ENCODE measurements at places on chromosomes 2 and 18.

- peak; percentile 88 for DNase-seq
Observed at GRCh38 chr2:187527262-187527661, 27.0 kb downstream of the TFPI start.

DNA sequence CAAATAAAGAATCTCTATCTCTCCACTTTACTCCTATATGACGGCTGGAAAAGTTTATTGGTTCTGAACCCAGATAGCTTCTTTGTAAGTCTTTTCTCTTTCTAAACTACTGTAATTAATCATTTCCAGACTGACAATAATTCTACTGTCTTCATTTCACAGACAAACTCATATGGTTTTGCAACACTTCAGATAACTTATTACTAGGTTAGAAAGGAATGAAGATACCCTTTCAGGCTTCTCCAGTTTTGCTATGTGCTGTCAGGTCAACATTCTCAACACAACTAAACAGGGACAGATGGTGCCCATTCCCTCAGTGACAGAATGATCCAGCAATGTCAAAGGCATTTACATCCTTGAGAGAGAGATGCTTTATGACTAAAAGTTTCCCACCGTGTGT is 198.5 kb upstream of the ITGA4 start:
- peak; percentile 68 for DNase-seq

GRCh38 chr2:74835831-74836674 is 2.1 kb downstream of the HK2 start:
- peak; percentile 58 for DNase-seq

GRCh38 chr2:120372816-120373215 is 26.9 kb downstream of the INHBB start:
- no peak for DNase-seq

GRCh38 chr18:37266290-37266689 is 299.3 kb downstream of the CELF4 start:
- no peak for DNase-seq

- DNase-seq: peak; percentile 32
Observed at GRCh38 chr2:65199891-65200290, 27.7 kb upstream of the ACTR2 start.

GRCh38 chr2:122001441-122001874 is 246.0 kb downstream of the TSN start:
- no peak for DNase-seq

DNA sequence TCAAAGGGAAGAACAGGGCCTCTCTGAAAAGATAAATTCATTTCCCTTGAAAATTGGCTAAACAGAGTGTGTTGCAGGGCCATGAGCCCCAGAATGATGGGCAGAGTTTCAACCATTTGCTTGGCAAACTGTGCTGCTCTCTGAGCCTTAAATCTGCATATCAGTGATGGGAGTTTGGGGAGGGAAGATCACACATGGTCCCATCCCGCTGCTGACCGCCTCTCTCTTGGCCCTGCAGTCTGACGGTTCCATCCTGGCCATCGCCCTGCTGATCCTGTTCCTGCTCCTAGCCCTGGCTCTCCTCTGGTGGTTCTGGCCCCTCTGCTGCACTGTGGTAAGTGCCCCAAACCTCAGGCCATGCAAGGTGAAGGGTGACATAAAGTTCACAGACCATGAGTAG is 139.0 kb downstream of the ANTXR1 start:
- DNase-seq: no peak

GRCh38 chr18:55588870-55589595 is 1.0 kb upstream of the TCF4 start:
- DNase-seq: peak; percentile 31

DNA sequence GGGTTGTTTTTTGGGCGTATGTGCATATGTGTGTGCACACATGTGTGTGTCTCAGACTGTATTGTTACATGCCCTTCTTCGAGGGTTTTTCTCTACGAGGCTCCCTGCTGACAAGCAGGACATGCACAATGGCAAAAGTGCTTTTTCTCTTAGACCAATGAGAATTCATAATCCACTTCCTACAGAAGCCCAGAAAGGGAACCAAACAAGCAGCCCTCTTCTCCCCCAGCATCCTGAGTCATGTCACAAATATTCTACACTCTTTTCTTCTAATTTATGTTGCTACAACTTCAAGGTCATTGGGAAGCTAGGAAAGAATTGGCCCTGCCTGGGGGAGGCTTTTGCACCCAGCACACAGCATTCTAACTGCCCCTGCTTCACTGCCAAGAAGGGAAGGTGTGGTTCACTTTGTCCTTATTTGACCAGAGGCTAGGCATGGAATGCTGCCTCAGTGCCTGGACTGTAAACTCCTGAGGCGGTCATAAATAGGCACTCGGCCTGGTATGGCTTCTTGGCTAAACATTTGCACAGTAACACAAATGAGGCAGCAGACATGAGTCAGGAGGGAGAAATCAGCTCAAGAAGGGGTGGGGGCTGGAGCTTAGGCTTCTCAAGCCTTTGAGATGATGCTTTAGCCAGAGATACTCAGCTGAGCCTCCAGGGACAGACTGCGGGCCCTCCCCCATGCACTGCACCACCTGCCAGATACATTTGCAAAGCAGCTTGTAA is 92.7 kb upstream of the KLF7 start:
- peak; percentile 100 for DNase-seq

- DNase-seq: no peak
Observed at GRCh38 chr18:8766559-8767293, 61.4 kb downstream of the MTCL1 start.

DNA sequence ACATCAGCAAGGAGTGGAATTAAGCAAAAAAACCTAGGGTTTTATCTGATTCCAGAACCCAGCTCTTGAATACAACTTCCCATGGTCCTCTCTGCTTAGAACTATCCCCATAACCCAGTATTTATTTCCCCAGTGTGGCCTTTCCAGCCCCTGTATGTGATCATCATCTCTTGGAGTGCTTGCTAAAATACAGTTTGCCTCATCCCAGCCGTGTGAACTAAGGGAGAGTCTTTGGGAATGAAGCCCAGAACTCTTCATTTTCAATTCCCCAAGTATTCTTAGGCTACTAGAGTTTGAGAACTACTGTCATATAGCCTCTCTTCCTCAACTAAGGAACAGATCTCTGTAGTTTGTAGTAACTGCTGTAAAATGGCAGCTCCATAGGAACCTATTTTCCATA is 173.1 kb downstream of the LCLAT1 start:
- no peak for DNase-seq

DNA sequence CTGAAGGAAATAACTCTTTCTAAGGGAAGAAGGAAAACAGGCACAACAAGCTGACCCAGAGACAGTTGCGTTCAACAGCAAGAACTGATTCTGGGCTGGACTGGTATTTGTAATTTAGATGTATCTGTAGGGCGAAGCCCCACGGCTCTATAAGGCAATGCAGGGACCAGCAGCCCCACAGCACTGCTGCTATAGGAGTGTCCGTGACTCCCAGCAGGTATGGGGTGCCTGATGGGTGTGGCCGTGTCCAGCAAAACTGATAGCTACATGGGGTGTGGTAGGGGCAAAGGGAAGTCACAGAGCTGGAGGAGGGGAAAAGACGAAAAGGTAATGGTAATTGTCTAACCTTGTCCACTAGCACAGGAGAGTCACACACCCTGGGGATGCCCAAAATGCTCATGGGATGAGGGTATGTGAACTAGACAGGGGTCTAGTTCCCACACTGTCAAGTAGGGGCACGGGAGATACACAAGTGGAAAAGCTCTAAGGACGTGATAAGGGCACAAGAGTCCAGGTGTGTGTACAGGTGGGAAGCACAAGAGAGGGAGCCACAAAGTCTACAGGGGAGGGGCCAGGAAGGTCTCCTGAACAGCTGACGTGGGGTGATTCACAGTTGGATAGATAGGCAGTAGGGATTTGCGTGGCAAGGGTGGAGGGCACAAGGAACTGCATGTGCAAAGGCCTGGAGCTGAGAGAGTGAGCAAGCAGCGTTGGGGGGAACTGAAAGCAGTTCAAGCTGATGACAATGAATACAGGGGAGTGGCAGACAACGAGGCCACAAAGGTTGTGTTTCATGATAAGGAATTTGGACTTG is 48.5 kb upstream of the ASPRV1 start:
- no peak for DNase-seq

DNA sequence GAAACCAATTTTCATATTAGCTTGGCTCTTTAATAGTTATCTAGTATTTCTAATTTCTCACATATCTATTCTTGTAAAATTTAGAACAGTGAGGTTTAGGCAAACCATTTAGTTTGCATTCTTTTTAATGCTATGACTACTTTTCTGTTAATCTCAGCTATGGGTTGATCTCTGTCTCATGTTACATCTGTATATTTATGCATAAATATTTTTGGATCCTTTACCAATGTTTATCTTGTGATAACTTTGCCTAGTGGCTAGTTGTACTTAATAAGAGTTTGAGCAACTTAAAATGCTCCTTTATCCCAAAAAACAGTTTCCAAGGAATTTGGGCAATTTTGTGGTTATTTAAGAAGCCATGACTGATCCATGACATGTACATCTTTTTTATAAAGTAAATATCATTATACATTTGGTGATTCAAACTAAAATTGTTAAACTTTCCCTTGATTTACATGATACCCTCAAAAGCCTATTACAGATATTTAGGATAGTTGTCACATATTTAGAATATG is 86.3 kb downstream of the R3HDM1 start:
- no peak for DNase-seq
